NCI-H2029 treated with DMSO at 0.1 percent for 48 hours (cell line): ENCODE measurements at places on chromosomes 7 and 10.

DNA sequence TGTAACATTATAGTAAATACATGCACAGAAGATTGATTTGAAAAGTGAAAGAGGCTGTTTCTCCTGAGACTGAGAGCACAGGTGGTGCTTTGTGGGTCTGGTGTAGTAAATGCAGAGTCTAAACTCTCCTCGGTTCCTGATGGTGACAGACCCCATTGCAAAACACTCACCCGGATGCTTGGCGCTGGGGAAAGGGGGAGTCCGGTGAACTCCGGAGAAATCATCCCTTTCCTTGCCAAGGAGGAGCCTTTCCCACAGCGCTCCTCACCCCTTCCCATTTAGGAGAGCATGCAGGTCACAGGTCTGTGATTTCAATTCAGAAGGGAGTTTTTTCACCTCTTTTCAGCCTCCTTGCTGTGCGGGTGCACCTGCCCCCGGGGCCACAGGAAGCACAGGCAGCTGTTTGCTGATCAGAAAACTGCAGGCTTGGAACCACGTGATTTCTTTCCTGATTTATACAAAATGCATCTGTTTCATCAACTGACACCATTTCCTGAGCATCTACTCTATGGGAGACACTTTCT, 75.6 kb upstream of the LYZL2 start:
- DNase-seq = no peak

DNA sequence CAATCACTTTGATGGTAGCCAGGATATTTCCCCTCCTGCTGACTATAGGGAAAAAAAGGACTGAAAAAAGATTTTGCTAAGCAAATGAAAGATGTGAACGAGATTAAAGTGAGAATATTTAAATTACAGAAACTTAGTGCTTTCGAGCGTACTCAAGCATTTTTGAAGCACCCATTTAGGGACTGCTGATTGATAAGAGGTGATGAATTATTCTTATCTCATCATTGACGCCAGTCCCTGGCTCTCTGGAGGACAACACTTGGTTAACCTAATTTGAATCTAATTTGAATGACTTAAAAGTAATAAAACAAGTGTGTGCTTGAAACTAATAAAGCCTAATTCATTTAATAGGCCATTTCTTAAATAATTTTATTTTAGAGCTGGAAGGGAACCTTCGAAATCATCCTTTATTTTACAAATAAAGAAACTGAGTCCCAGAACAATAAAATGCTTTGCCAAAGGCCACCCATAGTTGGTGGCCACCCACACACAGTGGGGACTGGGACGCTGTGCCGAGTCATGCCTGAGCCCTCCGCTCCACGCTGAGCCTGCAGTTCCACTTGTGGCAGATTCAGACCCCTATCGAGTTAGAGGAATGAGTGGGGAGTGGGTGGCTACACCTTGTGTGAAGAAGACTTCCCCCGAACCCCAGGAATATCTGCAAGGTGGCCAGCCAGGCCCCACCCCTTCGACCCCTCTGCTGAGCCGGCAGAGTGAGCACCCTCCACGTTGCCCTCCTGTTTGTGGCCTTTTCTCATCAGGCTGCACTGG, 61.1 kb upstream of the SAMD8 start:
- no peak for DNase-seq

GRCh38 chr7:155682484-155682883, 38.0 kb downstream of the RBM33 start:
- no peak for DNase-seq

GRCh38 chr7:131652934-131653333, 96.5 kb upstream of the PODXL start:
- DNase-seq = no peak

- DNase-seq = no peak
Observed at GRCh38 chr10:124066126-124066700, 27.2 kb downstream of the CHST15 start.

- no peak for DNase-seq
Observed at GRCh38 chr10:124097883-124098282, 4.5 kb upstream of the CHST15 start.

DNA sequence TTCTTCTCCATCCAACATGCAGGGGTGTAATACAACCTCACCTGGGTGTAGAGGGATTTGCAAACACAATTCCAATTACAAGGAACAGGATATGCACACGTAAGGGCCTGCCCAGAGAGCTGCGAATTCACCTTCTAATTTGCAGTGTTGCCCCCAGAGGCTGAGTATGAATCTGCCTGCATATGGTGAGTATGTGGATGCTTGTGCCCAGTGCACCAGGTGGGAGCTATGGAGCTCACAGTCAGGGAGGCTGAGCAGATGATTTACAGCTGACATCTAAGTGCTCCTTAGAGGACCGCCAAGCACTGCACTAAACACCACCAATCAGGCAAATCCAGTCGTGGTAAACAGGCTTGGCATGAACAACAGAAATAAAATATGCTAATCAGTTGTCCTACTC, 132.0 kb downstream of the RELN start:
- DNase-seq = peak; percentile 71
